NCI-H1694 (cell line): ENCODE measurements at places on chromosomes 1 and 21.
A peak's percentile ranks its signal among the peaks of the same experiment; 100 is the strongest.

GRCh38 chr1:100459358-100460114 is 78.4 kb upstream of the GPR88 start:
- peak; percentile 69 for DNase-seq

DNA sequence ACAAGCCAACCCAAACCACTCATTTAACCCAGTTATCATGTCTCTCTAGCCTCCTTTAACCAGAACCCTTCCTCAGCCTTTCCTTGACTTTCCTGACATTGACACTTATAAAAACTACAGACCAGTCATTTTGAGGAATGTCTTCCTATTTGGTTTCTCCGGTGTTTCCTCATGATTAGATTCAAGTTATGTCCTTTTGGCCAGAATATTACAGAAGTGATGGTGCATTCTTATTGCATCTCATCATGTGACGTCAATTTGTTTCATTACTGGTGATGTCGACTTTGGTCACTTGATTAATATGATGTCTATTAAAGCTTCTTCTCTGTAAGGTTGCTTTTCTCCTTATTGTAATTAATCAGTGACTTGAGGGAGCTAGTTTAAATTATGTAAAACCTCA is 6.1 kb upstream of the RCSD1 start:
- DNase-seq: no peak

- DNase-seq: no peak
Observed at GRCh38 chr21:17429936-17430335, 82.9 kb upstream of the CXADR start.

GRCh38 chr1:223323491-223324484 is 40.2 kb downstream of the SUSD4 start:
- peak; percentile 17 for DNase-seq

- DNase-seq: no peak
Observed at GRCh38 chr1:179023946-179024650, 1.6 kb upstream of the FAM20B start.

DNA sequence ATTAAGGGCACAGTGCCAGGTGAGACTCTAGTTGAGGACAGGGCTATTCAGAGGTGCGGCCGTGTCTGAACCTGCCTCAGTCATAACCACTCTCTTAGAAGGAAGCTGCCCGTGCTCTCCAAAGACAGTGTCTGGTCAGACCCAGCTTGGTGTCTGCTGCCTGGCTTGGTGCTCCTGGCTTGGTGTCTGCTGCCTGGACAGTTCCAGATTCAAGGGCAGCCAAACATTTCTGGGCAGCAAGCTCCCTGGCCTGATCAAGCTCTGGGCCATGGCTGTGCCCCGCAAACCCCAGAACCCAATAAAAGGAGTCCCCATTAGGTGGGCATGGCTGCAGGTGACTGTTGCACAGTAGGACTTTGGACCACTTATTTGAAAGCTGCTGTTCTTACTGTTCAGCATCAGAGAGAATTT is 27.7 kb downstream of the NEK2 start:
- no peak for DNase-seq

GRCh38 chr21:45308194-45309068 is 20.7 kb upstream of the POFUT2 start:
- DNase-seq: no peak

- no peak for DNase-seq
Observed at GRCh38 chr1:55751776-55752175, 536.6 kb upstream of the USP24 start.
